ENCODE measurements at places on chromosomes 12 and 14.

- ATAC-seq: peak; percentile 11
Observed at GRCh38 chr12:47819138-47819895, 386 bp downstream of the HDAC7 start.

DNA sequence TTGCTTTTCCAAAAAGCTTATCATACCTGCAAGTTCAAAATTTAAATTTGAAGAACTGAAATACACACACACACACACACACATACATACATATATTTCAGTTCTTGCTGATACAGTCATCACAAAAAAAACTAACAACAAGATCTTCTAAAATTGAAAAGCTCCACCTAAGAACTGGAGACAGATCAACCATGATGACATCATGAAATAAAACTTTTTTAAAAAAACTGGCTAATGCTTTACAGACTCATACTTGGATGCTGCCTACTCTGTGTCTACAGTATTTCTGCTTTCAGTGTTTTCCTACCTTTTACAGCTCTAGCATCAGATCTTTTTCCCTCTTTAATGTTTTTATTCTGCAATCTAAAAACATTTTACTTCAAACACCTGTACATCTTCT lies 261.4 kb downstream of the DIO2 start:
- ATAC-seq: no peak

GRCh38 chr12:112182499-112182898 lies 57.1 kb downstream of the TRAFD1 start:
- ATAC-seq: no peak

GRCh38 chr12:68913682-68914081 lies 19.3 kb downstream of the CPM start:
- no peak for ATAC-seq

DNA sequence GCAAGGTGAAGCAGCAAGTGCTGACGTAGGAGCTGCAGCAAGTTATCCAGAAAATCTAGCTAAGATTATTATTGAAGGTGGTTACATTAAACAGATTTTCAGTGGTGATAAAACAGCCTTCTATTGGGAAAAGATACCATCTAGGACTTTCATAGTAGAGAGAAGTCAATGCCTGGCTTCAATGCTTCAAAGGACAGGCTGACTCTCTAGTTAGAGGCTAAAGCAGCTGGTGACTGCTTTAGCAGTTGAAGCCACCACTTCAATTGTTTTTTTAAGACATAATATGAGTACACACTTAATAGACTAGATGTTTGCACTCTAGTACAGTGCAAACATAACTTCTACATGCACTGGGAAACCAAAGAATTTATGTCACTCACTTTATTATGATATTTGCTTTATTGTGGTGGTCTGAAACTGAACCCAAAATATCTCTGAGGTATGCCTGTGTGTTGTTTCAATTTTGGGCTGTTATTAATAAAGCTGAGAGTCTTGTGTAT lies 1026.9 kb upstream of the FOXG1 start:
- no peak for ATAC-seq

DNA sequence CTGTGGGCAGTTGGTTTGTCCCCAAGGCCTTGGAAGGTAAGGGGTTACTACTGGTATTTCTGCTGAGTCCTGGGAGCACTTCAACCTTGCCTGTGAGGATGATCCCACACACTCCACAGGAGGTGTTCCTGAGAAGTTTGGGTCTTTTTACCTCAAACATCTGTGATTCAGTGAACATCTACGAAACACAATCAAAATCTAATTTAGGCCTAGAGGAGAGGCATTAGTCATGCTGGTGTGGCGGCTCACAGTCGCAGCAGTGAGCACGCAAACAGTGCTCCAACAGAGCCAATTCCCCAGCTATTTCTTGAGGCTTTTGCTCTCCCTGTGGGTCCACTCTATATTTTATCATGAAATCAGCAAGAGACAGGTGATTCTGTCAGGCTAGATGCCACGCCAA lies 107.6 kb downstream of the APAF1 start:
- no peak for ATAC-seq

- no peak for ATAC-seq
Observed at GRCh38 chr12:58378028-58378427, 436.7 kb downstream of the ATP23 start.

- ATAC-seq: no peak
Observed at GRCh38 chr12:63325757-63326156, 174.8 kb upstream of the AVPR1A start.

DNA sequence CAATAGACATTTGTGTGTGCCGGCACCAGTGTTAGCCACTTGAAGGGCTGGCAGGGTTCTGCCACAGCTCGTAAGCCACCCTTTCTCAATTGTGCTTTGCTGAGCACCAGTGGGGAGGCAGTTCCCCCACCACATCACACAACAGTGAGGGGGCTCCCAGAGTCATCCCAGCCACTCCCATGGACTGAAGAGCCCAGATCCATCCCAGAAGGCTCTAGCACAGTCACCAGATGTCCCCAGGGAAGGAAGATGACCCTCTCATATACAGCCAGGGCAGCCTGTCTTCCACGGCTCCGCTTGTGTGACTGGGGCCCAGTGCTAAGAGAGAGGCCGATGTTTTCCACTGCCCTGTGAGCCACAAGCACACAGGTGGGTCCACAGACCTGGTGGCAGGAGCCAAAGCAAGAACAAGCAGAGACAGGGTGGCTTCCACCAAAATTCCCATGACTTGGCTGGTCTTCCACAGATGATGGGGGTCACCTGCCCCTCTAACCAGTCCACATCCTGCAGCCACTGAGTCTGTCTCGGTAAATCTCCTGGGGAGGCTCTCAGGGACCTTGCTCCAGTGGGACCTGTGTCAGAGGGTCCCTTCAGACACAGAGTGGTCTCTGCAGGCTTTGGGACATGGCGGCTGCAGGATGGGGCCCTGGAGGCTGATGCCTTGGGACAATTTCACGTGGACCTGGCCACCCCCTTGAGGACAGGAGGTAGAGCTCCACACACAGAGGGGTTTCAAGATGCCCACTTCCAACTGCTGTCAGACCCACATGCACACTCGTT lies 71.9 kb upstream of the DDX11 start:
- ATAC-seq: no peak

GRCh38 chr12:71947645-71948105 lies 9.0 kb downstream of the TPH2 start:
- ATAC-seq: no peak

GRCh38 chr12:131528667-131529066 lies 182.2 kb upstream of the SFSWAP start:
- no peak for ATAC-seq

DNA sequence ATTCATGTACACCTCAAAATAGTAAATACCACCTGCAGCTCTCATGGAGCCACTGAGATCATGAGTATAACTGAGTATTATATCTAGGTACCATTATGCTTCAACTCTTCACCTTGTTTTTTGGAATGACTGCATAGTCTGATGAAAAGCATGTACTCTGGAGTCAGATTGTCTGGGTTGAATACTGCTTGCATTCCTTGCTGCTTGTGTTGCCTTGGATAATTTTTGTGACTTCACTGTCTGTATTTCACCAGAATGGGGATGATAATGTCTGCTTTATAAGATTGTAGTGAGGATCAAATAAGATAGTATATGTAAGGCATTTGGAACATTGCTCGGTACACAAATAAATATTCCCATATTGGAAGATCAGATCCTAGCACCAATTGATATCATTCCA lies 54.2 kb downstream of the SUSD6 start:
- ATAC-seq: no peak
